ENCODE measurements at places on chromosomes 16 and 17.
A peak's percentile ranks its signal among the peaks of the same experiment; 100 is the strongest.

- no peak for DNase-seq
Observed at GRCh38 chr17:40958086-40958953, 8.4 kb downstream of the KRT39 start.

GRCh38 chr16:57938936-57939871, 31.7 kb downstream of the CNGB1 start:
- DNase-seq, result peak; percentile 47

GRCh38 chr16:85164838-85165516, 52.7 kb upstream of the CIBAR2 start:
- no peak for DNase-seq

GRCh38 chr17:62614142-62614541, 13.3 kb upstream of the MRC2 start:
- peak; percentile 31 for DNase-seq

GRCh38 chr16:23640931-23641765, at the start of the genes DCTN5 and PALB2:
TSS of gene DCTN5 (plus strand) at chr16:23641466. CDS start at chr16:23641543, 77 bp downstream.
TSS of gene PALB2 (minus strand) at chr16:23641310. CDS start at chr16:23641157, 153 bp downstream.
- peak; percentile 95 for DNase-seq

DNA sequence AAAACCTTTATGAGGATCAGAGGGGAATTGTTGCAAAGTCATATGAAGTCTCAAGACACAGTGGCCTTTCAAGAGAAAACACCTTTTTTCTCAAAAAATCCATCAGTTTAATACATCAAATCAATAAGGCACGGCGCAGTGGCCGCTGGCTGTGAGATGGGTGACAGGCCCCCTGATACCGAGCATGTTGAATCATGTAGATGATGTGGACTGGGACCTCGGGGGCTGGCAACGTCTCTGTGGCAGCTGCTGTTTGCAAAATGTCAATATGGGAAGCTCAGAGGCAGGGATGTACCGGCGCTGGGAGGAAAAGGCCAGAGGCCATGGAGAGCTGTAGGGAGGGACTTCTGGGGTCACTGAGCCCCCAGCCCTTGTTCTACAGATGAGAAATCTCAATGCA, 169.1 kb downstream of the GSG1L start:
- DNase-seq, result no peak

DNA sequence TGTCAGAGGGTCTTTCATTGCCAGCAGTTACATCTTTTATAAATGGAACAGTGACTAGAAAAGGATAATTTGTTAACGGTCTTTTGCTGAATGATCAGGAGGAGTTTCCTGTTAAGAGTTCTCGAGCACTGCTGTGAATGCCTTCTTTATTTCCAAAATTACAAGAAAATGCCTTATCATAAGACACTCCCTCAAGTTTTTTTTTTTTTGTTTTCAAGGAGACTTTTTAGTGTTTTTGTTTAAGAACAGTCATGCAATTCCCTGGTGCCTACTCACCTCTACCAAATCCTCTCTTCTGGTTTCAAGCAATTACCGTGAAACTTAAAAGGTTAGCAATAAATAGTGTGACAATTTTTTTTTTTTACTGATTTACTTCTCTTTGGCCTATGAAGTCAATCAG, 19.0 kb upstream of the VWA3A start:
- no peak for DNase-seq

GRCh38 chr16:67673712-67674580, 7.3 kb downstream of the C16orf86 start:
- DNase-seq, result peak; percentile 69
